ENCODE measurements at places on chromosomes 2 and 18.
A peak's percentile ranks its signal among the peaks of the same experiment; 100 is the strongest.

- no peak for DNase-seq
Measured at GRCh38 chr2:72757177-72757775, 68.6 kb downstream of the EXOC6B start.

- DNase-seq = no peak
Measured at GRCh38 chr2:95059656-95060370, 34.3 kb downstream of the MAL start.

DNA sequence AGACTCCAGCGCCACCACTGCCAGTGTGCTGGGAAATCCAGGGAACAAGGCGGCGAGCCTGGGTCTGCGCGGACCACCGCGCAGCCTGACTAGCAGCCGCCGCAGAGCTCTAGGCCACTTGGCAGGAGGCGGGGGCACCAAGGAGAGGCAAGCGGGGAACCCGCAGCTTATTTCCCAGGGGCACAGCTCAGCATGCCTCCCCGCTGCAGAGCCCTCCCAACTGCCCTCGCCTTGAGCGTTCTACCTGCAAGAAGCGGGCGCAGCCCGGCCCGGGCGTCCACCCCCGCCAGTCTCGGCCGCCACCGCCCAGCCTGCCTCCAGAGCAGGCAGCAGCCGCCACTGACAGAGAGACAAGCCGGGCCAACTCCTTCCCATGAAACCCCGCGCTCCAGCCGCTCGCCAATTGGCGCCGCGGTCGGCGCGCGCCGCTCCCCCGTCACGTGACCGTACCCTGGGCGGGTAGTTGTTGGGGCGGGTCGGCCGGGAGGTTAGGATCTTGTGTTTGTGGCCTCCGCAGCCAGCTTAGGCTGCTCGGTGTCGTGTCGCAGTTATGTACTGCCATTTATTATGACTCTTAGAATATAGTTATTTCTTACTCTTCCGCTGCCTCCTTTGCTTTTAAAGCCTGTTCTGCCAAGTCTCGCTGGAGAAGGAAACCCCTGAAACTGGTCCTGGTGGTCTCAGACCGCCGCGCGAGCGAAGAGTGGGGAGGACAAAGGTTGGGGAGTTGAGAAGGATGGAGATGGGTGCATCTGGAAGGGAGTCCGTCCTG lies at the start of gene LNPK:
Gene LNPK (minus strand): TSS at position 352 of the 772 bp plus-strand sequence. CDS start 6,683 bp downstream, outside the sequence.
- peak; percentile 94 for DNase-seq

- no peak for DNase-seq
Measured at GRCh38 chr2:235678712-235679111, 184.9 kb downstream of the AGAP1 start.

All from CD4-positive, alpha-beta T cell treated with Interleukin-15 for 4 hours (primary cell).